Occipital lobe (tissue), 3 donors: ENCODE measurements at places on chromosomes 5 and 9. TPM values are rescaled to one million over a fixed set of nuclear protein-coding genes. Genes with fewer than 3 reads are reported as not detected.

GRCh38 chr5:163760498-163760897 is 255.1 kb downstream of the MAT2B start:
- DNase-seq, result no peak

DNA sequence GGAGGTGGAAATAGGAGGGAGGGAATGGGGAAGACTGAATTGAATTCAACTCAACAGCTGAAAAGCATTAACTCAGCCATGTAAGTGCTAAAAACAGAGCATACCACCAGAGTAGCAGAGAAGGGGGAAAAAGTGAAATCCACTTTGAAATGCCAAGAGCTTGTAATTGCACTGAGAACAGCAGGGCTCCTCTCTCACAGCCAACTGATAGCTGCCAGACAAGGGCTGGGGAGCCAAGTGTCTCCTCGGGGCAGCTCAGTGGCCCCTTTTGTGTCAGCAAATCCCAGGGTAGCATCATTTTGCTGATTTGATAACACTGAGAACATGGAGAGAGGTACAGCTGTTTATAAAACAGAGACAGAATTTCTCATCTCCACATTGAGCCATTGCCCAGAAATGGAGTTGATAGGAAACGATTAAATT is 182.5 kb downstream of the FRMD3 start:
- no peak for DNase-seq

GRCh38 chr9:76401580-76402354 is 7.5 kb upstream of the RFK start:
- no peak for DNase-seq

Gene SNX2
- 58.3 TPM for total RNA-seq

DNA sequence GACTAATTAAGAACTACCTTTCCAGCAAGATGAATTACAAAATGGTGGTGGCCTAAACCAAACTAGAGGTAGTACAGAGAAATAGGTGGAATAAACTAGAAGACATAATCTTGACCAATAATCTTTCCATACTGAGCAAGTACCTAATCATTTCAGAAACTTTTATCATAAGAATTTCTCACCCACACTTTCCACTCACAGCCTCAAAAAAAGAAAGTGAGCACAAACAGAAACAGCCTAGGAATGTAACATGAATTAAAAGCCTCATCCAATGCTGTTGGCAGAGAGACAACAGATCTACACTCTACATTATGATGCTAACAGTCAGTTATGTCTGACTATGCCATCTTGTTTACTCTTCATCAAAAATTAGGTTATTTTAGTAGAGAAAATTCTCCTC is 1.3 kb downstream of the RNF38 start:
- no peak for DNase-seq

Gene MGAT1
- 28.7 TPM for total RNA-seq

DNA sequence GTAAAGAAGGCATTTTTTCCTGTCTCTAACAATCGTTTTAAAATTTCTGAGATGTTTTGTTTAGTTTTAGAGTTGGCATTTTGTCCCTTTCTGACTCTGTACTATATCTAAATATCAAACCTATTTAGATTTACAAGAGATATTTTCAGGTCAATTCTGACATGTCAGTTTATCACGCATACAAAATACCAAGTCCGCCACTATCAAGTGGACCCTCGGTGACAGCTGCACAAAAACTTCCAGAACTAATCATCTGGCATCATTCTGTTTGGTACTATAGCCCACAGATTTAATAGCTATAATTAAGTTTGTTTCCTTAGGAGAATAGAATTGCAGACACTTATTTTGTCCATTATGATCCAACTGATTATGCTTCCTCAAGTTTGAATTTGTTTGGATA is 1278.2 kb downstream of the CDH12 start:
- no peak for DNase-seq

DNA sequence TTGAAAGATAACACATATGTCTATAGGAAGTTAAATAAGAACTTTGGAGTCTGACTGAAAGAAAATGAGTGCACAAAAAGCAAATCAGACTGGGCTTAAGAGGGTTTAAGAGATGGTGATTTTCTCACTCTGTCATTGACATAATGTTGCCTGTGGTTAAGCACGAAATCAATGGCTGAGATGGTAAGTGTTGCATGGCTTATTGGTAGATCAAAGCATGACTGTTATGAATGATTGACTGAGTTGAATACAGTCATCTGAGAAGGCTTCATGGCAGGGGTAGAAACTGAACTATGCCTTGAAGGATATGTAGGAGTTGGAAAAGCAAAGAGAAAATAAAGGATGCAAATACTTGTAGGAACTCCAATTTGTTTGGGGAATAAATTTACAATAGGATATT is 136.6 kb downstream of the PLPPR1 start:
- no peak for DNase-seq

DNA sequence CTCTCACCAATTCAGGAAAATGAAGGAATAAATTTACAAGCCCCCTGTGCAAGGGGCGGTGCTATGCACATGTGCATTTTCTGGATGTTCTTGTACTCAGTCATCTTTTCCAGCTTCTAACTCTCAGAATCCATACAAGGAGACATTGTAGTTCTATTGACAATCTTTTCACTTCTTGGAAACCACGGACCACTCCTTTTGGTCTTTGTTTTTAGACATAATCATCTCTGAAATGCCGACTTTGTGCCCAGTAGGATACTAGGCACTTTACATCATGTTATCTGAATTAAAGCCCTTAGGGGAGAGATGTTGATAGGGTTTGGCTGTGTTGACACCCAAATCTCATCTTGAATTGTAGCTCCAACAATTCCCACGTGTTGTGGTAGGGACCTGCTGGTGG is 322.6 kb upstream of the WWC1 start:
- no peak for DNase-seq
